Common myeloid progenitor, CD34-positive (primary cell): ENCODE measurements at places on chromosomes 6 and 20.

DNA sequence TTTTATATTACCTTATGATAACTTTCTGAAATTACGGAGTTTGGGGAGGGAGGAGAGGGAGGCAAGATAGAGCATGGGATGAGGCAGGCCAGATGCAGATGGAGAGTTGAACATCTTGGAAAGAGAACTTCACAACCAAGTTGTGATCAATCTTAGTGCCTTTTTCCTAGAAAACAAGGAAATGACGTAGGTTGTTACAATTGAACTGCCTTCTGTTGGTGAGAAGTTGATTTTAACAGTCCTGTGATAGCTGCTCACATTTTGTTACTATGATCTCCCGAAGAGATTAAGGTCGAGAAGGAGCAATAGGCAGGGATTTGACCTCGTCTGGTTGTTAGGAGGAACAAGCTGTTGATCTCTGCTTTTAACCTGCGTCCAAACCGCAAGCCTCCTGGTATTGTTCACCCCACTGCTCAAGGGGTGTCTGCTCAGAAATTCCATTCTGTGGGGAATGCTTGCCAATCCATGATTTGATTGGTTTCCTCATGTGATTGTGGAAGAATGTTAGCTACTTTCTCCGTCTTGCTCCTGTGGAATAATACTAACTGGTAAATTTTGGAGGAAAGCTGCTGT lies 35.1 kb downstream of the TIAM2 start:
- DNase-seq, result no peak

DNA sequence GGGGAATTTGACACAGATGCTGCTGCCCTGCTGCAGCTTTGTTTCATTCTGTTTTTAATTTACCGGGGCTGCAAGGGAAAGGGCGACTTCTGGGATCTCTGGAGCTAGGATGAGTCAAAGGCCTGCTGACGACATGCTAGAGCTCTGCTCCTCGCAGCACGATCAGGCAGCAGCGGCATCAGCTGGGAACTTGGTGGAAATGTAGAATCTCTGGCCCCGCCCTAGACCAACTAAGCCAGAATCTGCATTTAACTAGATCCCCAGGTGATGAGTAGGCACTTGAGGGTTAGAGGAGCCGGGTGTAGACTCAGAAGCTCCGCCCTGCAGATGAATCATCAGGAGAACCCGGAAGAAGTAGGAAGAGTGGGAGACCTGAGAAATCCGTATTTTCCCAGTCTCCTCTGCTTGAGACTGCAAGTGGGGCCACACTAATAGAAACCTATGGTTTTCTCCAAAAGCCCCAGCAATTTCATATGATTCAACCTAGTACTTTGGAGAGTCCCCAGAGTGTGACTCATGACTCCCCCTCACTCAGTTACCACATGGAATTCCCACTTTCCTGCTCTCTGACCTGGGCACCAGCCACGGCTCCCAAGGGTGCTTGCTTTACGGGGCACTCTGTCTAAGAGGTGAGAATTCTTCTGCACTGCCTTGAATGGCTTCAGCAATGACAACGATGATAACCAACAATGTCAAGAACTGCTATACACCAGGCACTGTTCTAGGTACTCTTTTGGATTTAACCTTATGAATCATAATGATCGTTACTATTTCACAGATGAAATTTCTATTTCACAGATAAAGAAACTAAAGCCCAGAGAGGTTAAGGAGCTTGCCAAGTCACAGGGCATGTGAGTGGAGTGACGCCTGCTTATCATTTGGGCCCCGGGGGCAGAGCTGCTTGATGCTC lies 18.1 kb downstream of the TUBB2B start:
- no peak for DNase-seq

DNA sequence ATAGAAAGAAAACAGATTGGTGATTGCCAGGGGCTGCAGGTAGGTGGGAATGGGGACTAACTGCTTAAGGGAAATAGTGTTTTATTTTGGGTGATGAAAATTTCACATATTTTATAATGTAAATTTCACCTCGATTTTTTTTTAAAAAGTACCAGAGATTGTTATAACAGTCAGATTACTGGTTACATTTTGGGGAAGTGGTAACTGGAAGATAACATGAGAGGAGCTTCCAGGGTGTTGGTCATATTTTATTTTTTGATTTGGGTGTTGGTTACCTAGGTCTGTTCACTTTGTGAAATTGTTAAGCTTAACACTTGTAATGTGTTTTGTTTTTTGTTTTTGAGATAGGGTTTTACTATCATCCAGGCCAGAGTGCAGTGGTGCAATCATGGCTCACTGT lies 17.2 kb upstream of the CRIP3 start:
- no peak for DNase-seq

GRCh38 chr20:9422321-9423057 lies 91.9 kb upstream of the LAMP5 start:
- no peak for DNase-seq

GRCh38 chr6:128275030-128275429 lies 245.4 kb downstream of the PTPRK start:
- DNase-seq, result no peak

DNA sequence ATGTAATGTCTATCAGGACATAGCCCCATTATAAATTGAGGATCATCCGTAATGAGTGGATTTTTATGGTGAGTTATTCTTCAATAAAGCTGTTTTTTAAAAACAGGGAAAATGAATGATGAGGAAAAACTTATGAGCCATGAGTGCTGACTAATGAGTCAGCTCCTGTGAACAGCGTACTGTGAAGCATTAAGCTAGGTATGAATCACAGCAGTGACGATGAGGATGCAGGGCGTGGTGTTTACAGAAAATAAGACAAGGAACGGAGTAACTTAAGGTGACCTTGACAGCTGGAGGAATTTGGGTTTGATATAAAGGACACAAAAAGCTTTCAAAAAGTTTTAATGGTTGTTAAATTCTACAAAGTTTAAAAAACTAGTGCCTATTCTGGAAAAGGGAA lies 96.3 kb downstream of the FOXF2 start:
- no peak for DNase-seq

- no peak for DNase-seq
Measured at GRCh38 chr6:34021554-34022190, 124.2 kb downstream of the GRM4 start.

DNA sequence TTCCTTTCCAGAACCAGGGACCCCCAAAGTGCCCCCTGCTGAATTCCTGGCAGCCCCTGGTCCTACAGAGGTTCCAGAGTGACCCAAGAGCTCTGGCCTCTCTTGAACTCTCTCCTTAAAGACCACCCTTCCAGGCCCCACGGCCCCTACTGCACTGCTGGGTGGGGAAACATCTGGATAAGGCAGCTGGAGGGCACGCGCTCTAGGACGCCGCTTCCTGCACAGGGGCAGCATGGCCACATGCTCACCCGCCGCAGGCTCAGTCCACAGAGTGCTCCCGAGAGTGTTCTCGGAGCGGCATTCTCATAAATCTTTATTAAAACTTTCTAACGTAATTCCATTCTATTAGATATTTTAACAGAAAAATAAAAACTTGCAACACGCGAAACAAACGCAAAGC lies 37.0 kb downstream of the RRBP1 start:
- no peak for DNase-seq

GRCh38 chr20:50271176-50271575 lies 80.5 kb downstream of the CEBPB start:
- DNase-seq, result peak; percentile 60

- DNase-seq, result no peak
Measured at GRCh38 chr20:32433311-32434021, 75.3 kb downstream of the ASXL1 start.

- DNase-seq, result no peak
Measured at GRCh38 chr6:169843110-169843509, 91.7 kb downstream of the ERMARD start.

GRCh38 chr6:122571888-122572287 lies 38.3 kb upstream of the PKIB start:
- no peak for DNase-seq

- peak; percentile 83 for DNase-seq
Measured at GRCh38 chr6:157980288-157981131, 1.2 kb upstream of the SYNJ2 start.

DNA sequence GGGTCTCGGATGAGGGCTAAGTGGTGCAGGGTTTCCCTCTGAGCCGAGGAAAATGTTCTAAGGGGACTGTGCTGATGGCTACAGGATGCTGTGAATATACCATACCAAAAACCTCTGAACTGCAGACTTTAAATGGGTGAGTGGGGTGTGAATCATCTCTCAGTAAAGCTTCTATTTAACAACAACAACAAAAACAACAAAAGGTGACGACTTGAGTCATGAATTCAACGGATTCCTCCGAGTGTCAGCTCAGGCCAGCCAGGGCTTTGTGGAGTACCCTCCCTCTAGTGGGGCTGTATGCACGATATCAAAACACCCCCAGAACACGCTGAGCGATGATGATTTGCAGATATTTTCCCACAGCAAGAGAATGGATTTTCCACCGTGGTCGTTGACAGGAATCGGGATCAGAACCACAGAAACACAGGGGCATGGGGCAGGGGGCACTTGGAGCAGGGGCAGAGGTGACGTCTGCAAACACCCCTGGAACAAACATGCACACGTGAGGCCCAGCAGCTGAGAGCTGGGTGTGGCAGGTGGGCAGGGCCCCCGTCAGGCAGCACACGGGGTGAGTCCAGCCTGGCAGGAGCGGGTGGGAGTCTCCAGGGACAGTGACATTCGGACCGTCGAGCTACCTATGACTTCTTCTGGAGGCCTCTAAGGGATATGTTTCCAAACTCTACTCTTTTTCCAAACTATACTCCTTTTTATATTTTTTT lies 38.6 kb downstream of the SLC2A4RG start:
- DNase-seq, result no peak

- DNase-seq, result no peak
Measured at GRCh38 chr6:158911746-158912480, 88.1 kb downstream of the RSPH3 start.

GRCh38 chr6:51753635-51754034 lies 333.8 kb downstream of the PKHD1 start:
- DNase-seq, result no peak

DNA sequence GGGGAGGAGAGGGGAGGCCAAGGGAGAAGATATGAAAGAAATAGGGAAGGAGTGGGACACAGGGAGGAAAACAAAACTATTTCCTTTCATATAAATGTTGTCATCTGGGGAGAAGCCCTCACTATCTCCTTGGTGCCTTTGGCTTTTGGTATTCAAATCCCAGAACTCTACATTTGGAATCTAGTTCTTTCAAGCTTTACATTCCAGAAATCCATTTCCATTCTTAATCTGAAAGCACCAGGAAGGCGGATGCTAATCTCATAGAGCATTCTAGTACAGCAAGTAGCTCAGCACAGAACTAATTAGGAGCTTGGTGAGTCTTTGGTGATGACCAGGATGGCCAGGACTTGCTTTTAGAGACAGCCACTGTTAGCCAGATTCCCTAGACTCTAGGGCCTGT lies 177.9 kb downstream of the KIF16B start:
- no peak for DNase-seq

GRCh38 chr6:31567531-31568370 lies 4.3 kb upstream of the LTA start:
- no peak for DNase-seq

DNA sequence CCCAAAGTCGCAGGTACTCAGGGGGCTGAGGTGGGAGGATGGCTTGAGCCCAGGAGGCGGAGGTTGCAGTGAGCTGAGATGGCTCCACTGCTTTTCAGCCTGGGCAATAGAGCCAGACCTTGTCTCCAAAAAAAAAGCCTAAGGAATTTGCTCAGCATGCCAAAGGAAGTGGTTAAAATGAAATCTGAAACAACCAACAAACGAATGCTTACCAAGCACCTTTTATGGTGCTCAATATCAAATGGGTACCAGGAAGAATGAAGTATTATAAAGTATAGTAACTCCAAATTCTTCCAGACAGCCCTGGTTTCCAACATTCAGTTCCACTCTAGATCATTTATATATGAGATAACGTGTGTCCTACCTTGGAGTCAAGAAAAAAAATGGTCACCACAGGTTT lies 14.0 kb downstream of the GMDS start:
- no peak for DNase-seq

DNA sequence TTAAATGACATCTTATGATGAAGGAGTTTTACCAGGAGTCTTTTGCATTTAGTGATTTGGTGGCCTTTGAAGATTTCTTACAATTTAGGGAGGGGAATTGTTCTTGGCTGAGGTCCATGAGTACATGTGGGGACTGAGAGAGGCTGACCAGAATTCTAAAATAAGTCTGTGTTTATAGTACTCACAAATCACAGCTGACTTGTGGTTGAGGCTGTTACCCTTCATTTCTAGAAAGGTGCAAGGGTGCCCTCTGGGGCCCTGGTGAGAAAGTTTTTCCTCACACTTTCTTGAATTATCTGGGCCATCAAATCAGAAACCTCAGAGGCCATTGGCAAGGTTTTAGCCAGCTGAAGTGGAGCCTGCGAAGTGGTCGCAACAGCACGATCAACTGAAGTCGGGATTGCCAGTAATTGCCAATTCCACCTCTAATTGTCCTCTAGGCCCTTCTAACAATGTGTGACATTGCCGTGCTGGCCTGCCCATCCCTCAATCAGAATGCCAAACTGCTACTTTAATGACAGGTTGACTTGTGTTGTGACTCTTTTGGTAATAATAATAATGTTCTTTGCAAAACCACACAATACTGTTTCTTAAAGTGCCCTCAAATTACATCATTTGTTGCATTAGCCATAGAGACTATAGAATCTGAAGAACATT lies 221.6 kb downstream of the OGFRL1 start:
- DNase-seq, result peak; percentile 73

GRCh38 chr6:166257911-166258318 lies 50.3 kb downstream of the PRR18 start:
- no peak for DNase-seq

- DNase-seq, result no peak
Measured at GRCh38 chr6:148932208-148932607, 185.4 kb downstream of the UST start.

GRCh38 chr6:34059136-34059731 lies 86.7 kb downstream of the GRM4 start:
- no peak for DNase-seq

DNA sequence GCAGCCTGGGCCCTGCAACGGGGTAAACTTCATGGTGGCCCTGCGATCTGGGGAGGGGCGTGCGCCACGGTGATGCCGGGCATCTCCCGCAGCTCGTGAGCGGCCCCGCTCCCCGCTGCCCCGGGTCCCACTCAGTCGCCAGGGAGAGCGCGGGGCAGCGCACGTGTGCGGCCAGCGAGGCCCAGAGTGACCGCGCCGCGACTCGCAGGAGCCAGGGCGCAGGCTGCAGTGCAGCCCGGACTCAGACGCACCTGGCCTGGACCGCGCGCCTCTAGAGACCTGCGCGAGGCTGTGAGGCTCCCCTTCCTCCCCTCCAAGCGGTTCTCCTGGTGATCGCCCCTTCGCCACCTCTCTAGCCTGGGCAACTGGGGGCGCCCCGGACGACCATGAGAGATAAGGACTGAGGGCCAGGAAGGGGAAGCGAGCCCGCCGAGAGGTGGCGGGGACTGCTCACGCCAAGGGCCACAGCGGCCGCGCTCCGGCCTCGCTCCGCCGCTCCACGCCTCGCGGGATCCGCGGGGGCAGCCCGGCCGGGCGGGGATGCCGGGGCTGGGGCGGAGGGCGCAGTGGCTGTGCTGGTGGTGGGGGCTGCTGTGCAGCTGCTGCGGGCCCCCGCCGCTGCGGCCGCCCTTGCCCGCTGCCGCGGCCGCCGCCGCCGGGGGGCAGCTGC lies 652 bp downstream of the BMP6 start:
- no peak for DNase-seq
